ENCODE measurements at places on chromosomes 12 and 14. TPM values are rescaled to one million over a fixed set of nuclear protein-coding genes. Genes with fewer than 3 reads are reported as not detected.
A peak's percentile ranks its signal among the peaks of the same experiment; 100 is the strongest.

DNA sequence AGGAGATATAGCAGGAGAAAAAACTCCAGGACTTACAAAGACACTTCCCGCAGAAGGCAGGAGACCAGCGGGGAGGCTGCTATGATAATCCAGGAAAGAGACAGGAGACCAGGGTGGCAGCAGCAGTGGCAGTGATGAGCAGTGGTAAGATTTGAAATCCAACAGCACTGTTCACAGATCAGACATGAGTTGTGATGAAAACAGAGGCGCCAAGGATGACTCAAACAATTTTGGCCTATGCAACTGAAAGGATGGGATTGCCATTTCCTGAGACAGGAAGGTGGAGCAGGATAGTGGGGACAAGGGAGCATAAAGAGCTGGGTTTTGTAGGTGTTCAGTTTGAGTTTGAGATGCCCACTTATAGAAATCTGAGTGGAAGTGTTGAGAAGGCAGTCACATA is 108.6 kb upstream of the DYRK2 start:
- no peak for DNase-seq
- no peak overlapping the region for H3K4me3 ChIP-seq
- H3K27me3 ChIP-seq: no peaks in the 10 kb centered on the region
- no peaks in the 10 kb centered on the region for H3K36me3 ChIP-seq
- peaks cover 10% of the 10 kb centered on the region for H3K4me1 ChIP-seq
- no peak overlapping the region for H3K27ac ChIP-seq

GRCh38 chr12:71440345-71440762 is 756 bp downstream of the LGR5 start:
- peaks cover 2% of the 10 kb centered on the region for H3K4me1 ChIP-seq
- H3K4me3 ChIP-seq: peak overlapping the region; percentile 30
- no peaks in the 10 kb centered on the region for H3K36me3 ChIP-seq
- peak; percentile 65 for DNase-seq
- H3K27ac ChIP-seq: no peak overlapping the region

GRCh38 chr14:66435683-66436082 is 50.5 kb upstream of the CCDC196 start:
- no peaks in the 10 kb centered on the region for H3K4me1 ChIP-seq
- H3K27ac ChIP-seq: no peak overlapping the region
- no peaks in the 10 kb centered on the region for H3K36me3 ChIP-seq
- DNase-seq: no peak
- H3K4me3 ChIP-seq: no peak overlapping the region
- no peaks in the 10 kb centered on the region for H3K27me3 ChIP-seq

DNA sequence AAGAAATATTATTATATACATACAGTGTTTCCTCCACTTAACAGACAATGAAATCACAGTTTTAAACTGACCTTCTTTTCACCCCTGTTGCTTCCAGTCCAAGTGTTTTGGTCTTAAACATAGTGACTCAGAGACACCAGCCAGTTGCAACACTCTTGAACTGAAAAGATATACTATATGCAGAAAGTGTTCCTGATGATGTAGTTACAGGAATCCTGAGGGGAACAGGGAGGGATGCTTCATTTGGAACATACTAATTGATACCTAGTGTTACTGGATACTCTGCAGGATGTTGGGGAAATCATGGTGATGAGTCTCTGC is 420.8 kb downstream of the CCDC91 start:
- no peaks in the 10 kb centered on the region for H3K36me3 ChIP-seq
- H3K4me3 ChIP-seq: no peak overlapping the region
- H3K4me1 ChIP-seq: no peaks in the 10 kb centered on the region
- H3K27me3 ChIP-seq: no peaks in the 10 kb centered on the region
- no peak for DNase-seq

GZMH gene
- not detected for total RNA-seq

DNA sequence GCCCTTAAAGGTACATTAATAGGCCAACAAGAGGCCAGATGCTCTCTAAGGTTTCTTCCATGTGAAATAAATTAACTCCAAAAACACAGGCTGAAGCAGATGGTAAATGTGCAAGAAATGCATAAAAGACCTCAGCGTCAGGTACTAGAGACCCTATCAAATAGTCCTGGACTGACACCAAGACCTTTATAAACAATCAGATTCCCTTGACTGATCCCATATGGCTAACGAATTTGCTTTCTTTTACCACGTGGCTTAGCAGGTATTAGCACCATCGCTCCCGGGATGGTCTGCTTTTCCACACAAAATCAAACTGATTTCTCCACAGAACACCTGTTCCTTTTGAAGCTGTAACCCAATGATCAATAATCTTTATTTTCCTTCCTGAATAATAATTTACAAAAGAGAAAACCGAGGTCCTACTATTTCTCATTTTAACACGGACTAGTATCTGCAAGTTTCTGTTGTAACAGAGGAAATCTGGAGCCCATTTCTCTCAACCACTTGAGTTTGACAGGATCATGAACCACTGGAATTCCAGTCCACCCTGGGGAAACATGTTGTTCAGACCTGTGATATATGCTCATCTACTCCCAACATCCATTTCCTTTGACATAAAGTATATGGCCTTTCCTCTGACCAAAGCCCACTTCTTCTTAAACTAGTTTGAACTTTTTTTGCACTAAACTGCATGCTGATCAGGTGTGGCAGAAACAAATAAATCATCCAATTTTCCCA is 48.2 kb upstream of the DAAM1 start:
- no peaks in the 10 kb centered on the region for H3K36me3 ChIP-seq
- H3K4me1 ChIP-seq: no peaks in the 10 kb centered on the region
- H3K27ac ChIP-seq: no peak overlapping the region
- no peak for DNase-seq

DNA sequence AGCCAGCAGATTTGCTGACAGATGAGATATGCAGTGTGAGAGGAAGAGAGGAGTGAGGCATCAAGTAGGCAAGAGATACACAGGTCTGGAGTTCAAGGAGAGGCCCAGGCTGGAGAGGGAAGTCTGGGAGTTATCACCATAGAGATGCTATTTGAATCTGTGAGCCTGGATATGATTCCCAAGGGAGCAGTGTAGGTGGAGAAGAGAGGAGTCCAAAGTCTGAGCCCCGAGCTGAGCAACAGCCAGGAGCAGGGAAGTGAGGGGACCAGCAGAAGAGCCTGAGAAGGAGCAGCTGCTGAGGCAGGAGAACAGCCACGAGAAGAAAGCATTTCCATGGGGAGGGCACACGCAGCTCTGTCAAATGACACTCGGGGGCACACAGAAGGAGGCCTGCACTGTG is 20.2 kb upstream of the NXPH4 start:
- no peak overlapping the region for H3K27ac ChIP-seq
- H3K27me3 ChIP-seq: no peaks in the 10 kb centered on the region
- no peaks in the 10 kb centered on the region for H3K4me1 ChIP-seq
- peaks cover 99% of the 10 kb centered on the region for H3K36me3 ChIP-seq

SDR9C7 gene
- total RNA-seq: not detected

- no peak overlapping the region for H3K27ac ChIP-seq
- DNase-seq: no peak
- H3K4me1 ChIP-seq: peaks cover 49% of the 10 kb centered on the region
These were observed 4.1 kb upstream of the TBX5 start for GRCh38 chr12:114409852-114410600.

GRCh38 chr14:87901236-87901635 is 91.7 kb downstream of the GALC start:
- H3K27ac ChIP-seq: no peak overlapping the region
- DNase-seq: no peak
- no peaks in the 10 kb centered on the region for H3K4me1 ChIP-seq
- H3K27me3 ChIP-seq: no peaks in the 10 kb centered on the region

DNA sequence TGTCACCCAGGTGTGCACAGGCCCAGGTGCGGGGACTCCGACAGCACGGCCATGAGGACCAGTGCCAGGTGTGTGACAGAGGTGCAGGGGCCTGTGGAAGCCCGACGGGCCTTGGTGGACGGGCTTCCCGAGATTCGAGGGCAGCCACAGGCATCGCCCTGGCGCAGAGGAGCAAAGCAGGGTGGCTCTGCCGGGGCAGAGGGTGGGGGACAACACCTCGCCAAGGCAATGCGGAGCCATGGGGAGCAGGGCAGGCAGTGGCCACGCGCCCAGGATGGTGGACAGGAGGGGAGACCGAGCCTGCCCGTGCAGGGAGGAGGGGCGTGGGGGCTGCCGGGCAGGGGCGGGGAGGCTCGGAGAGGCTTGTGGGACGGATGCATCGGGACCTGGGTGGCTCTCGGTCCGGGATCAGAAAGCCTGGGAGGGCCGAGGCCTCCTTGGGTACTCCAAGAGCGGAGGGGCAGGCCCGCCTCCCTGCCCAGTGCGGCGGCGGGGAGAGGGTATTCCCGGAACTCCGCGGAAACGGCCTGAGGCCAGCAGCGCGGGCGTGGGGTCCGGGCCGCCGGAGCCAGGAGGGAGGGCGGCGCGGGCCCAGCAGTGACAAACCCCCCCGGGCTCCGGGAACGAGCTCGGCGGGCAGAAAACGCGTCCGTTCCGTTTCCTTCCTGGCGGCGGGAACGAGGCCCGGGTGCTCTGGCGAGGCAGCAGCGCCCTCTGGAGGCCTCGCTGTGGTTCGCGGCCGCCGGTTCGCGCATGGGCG is 1.6 kb downstream of the TMEM121 start:
- peaks cover 30% of the 10 kb centered on the region for H3K27me3 ChIP-seq
- H3K27ac ChIP-seq: no peak overlapping the region
- no peaks in the 10 kb centered on the region for H3K4me1 ChIP-seq
- no peak for DNase-seq
- no peaks in the 10 kb centered on the region for H3K36me3 ChIP-seq

DNA sequence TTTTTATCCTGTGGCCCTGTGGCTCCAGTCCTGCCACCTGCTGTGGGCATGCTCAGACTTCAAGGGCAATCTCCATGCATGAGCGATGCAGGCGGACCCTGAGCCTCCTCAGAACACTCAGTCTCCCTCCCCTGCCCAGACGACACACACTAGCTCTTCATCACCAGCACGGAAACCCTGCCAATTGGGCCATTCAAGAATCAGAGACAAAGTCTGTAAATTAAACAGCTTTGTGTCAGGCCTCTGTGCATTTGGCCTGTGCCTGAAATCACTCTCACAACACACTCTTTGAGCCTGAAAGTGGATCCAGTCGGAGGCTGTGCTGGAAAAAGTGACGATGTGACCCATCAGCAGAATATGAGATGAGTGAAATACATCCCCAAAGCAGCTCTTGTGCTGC is 12.5 kb downstream of the POU6F1 start:
- no peak for DNase-seq
- H3K4me3 ChIP-seq: no peak overlapping the region
- no peaks in the 10 kb centered on the region for H3K36me3 ChIP-seq
- no peak overlapping the region for H3K27ac ChIP-seq

GRCh38 chr14:36513012-36513420 is 7.0 kb downstream of the NKX2-1 start:
- H3K4me1 ChIP-seq: peaks cover 7% of the 10 kb centered on the region
- peaks cover 6% of the 10 kb centered on the region for H3K36me3 ChIP-seq
- no peak overlapping the region for H3K4me3 ChIP-seq
- H3K27me3 ChIP-seq: peaks cover 94% of the 10 kb centered on the region
- H3K27ac ChIP-seq: no peak overlapping the region
- no peak for DNase-seq

SMOC1 gene
- 2.4 TPM for total RNA-seq

GNB3 gene
- total RNA-seq: 9.0 TPM

DNA sequence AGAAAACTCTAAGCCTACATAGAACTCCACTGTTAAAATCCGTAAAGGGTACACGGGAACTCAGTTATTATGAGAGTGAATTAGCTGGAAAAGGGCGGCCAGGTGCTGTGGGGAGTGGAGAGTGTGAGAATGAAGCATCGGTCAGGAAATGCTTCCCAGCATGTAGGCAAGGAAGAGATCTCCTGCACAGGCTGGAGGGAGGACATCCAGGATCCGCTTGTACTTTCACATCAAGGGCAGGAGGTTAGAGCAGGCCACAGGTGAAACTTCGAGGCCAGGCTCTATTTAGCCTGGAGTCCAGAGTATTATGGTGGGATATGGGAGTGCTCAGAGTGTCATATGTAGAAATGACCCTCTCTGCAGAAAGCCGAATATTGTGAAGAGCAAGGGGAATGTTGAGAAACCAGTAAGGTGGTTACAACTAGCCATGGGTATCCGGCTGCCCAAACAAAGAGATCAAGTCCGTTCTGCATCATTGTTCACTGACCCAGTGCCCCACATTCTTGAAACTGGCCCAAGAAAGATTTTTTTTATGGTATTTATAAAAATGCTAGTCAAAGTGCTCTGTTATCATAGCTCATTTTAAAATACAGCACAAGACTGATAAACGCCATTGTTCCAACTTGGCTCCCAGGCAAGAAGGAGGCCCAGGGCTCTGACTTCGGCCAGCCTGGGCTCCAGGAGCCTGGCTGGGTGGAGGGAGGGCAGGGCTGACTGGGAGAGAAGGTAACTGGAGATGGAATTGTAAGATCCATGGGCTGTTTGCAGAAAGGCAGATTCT is 79.4 kb upstream of the HIF1A start:
- DNase-seq: no peak
- H3K27ac ChIP-seq: no peak overlapping the region
- H3K27me3 ChIP-seq: no peaks in the 10 kb centered on the region
- H3K4me3 ChIP-seq: no peak overlapping the region

DNA sequence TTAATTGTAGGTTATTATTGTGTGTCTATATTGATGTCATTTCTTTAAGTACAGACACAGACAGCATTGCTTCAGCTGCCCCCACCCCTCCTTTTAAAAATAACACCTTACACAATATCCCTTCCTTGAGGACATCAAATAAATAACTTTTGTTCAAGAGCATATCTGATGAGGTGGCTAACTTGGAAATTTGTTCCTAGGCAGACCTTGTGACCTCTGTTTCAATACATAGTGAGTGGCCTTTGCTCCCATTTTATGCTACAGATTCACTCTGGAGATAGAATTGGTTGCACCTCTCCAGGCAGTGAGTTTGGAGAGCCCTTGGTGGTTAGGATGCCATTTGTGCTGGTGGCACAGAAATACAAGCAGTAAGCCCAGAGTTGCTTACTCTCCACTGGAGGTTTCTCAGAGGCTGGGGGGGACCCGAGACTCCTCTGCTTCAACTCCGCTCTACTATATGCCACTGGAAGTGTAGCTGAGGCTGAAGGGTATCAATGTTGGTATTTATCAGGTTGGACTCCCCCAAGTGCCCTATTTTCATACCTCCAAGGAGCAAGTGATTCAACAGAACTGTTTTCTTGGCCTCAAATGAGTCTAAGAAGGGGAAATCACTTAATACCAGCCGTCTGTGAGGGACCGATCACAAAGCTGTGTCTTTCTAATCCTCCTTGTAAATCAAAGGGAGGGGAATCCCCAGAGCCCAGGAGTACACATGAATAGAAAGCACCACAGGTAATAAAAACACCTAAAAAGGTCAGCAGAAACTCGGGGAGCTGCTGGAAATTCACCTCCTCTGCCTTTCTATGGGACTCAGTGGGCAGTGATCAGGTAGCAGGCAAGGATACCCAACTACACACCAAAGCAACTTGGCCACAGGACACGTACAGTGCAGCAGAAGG is 463.1 kb downstream of the RAD51B start:
- DNase-seq: no peak
- no peaks in the 10 kb centered on the region for H3K36me3 ChIP-seq
- H3K4me1 ChIP-seq: peaks cover 4% of the 10 kb centered on the region
- no peaks in the 10 kb centered on the region for H3K27me3 ChIP-seq
- peak overlapping the region; percentile 43 for H3K27ac ChIP-seq

KRT85 gene
- total RNA-seq: not detected

GRCh38 chr12:57250956-57251355 is at the start of gene STAC3:
TSS of gene STAC3 (minus strand) at chr12:57251187. CDS start at chr12:57249636, 1,551 bp downstream.
- H3K27ac ChIP-seq: no peak within 1 kb of the TSS
- no peaks in the 10 kb centered on the region for H3K36me3 ChIP-seq
- no peak for DNase-seq
- H3K27me3 ChIP-seq: no peaks in the 10 kb centered on the region
- peaks cover 5% of the 10 kb centered on the region for H3K4me1 ChIP-seq

ST8SIA1 gene
- 4.4 TPM for total RNA-seq
